ENCODE measurements at places on chromosomes 2 and 18. TPM values are rescaled to one million over a fixed set of nuclear protein-coding genes. Genes with fewer than 3 reads are reported as not detected.

The ASPRV1 gene
- 0.25 TPM for polyA plus RNA-seq

The RTP5 gene
- polyA plus RNA-seq: not detected

The CCDC121 gene
- polyA plus RNA-seq: 1.2 TPM

The C1GALT1C1L gene
- polyA plus RNA-seq: 0.07 TPM

The LAMA3 gene
- 0.26 TPM for polyA plus RNA-seq

The CFAP53 gene
- polyA plus RNA-seq: 0.05 TPM

The MYO1B gene
- polyA plus RNA-seq: 98.3 TPM

The CD8B2 gene
- not detected for polyA plus RNA-seq

The KIAA2012 gene
- polyA plus RNA-seq: 0.35 TPM

The AKAIN1 gene
- 0.31 TPM for polyA plus RNA-seq

The GKN2 gene
- polyA plus RNA-seq: not detected

The ZSWIM2 gene
- polyA plus RNA-seq: not detected

The LHCGR gene
- polyA plus RNA-seq: not detected

The AGAP1 gene
- polyA plus RNA-seq: 2.0 TPM

The LRRC30 gene
- polyA plus RNA-seq: not detected

The HOXD8 gene
- polyA plus RNA-seq: 0.06 TPM

DNA sequence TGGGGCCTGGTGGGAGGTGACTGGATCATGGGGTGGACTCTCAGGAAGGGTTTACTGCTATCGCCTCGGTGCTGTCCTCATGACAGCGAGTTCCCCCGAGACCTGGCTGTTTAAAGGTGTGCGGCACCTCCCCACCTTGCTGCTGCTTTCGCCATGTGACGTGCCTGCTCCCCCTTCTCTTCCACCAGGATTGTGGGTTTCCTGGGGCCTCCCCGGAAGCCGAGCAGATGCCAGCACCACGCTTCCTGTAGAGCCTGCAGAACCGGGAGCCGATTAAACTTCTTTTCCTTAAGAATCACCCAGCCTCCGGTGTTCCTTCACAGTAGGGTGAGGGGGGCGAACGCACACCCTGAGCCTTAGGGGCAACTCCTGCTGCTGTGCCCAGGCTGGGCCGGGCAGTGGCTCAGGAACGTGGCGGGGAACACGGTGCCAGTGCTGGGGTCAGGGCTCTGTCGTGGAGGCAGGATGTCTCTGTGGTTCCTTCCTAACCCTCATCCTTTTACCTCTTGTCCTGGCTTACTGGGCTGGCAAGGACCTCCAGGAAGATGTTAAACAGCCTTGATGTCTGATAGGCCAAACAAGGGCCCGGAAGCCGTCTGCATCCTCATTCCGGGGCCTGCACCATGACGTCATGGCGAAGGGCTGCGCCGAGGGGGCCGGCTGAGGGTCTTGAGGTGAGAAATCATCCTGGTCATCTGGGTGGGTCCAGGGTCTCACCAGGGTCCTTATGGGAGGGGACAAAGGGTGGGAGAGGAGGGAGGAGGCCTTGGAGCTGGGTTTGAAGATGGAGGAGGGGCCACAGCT lies 12.7 kb downstream of the NEU4 start:
- DNase-seq: no peak

DNA sequence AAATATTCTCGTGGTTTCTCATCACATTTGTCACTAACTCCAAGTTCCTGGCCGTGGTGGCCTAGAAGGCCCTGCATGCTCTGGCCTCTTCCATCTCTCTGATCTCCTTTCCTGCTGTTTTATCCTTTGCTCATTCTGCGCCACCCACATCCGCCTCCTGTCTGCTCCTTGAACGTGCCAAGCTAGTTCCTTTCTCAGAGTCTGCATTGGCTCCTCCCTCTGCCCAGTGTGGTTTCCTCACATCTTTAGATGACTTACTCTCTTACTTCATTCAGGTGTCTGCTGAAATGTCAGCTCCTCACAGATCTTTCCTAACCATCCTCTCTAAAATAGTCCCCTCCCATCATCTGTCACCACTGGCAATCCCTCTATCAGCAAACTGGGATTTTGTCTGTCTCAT lies 158.6 kb upstream of the RBMS1 start:
- no peak for DNase-seq

GRCh38 chr18:42289526-42289925 lies 334.5 kb downstream of the PIK3C3 start:
- no peak for DNase-seq

DNA sequence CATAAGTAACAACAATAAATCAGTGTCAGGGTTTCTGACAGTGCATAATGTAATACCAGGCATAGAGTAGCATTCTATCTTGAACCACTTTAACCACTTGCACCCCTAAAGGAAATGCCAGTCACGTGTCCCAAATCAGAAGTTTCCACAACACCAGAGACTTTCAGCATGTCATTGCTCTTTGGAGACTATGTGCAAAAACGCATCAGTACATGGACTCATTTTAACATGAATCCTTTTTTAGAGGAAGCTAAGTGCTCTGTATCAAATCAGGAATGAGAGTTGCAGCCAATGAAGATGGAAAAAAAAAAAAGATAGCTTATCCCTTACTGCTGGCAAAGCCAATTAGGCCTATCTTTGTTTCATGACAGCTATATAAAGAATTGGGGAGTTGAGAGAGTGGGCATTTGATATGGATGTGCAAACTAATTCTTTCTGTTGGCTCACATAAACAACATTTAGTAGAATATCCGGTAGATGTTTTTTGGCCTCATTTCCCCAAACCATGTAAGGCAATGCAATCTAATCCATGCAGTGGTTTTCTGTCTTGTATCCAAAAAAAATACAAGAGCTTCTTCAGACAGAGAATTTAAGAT lies 353.1 kb downstream of the IRS1 start:
- DNase-seq: no peak

DNA sequence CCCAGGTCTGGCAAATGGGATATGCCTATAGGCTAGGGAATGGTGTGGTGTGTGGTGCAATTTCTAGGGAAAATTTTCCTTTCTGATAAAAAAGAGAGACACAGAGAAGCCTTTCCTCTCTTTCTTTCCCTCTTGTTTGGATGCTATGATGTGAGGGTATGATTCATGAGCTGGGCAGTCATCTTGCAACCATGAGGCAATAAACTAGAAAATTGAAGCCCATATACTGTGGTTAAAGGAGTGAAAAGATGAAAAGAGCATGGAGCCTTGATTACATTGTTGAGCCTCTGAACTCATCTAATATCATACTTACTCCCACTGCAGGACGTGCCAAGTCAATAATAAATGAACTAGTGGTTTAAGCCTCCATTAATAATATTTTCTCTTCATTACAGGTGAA lies 215.6 kb downstream of the HAUS1 start:
- DNase-seq: no peak

- DNase-seq: no peak
Measured at GRCh38 chr2:127048618-127048935, 58.4 kb downstream of the BIN1 start.

DNA sequence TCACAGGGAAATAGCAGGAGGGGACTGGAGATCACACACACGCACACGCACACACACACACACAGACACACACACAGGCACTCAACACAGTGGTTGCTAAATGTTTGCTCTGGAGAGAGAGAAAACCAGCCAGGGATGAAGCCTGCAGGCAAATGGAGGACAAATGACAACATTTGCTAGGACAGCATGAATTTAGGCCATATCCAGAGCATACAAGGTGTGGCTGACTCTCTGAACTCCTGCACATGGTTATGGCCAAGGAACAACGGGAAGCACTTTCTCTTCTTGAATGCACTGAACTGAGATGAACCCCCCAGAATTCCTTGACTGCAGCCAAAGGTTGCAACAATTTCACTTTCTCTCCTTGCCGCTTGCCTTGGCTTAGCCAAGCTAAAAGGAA lies 230.0 kb upstream of the RASGRP3 start:
- no peak for DNase-seq

DNA sequence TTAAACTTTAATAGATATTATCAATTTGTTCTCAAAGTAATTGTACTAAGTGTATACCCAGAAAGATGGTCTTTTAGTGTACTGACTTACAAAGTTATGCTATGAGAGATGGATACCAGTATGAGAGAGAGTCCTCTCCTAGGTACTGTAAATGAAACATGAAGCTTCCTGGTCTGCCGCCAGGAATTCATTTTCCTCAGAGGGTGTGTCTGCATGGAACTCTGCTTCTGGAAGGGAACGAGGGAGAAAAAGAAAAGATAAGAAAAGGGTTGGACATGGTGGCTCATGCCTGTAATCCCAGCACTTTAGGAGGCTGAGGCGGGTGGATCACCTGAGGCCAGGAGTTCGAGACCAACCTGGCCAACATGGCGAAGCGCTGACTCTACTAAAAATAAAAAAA lies 2.2 kb upstream of the SSB start:
- DNase-seq: no peak

DNA sequence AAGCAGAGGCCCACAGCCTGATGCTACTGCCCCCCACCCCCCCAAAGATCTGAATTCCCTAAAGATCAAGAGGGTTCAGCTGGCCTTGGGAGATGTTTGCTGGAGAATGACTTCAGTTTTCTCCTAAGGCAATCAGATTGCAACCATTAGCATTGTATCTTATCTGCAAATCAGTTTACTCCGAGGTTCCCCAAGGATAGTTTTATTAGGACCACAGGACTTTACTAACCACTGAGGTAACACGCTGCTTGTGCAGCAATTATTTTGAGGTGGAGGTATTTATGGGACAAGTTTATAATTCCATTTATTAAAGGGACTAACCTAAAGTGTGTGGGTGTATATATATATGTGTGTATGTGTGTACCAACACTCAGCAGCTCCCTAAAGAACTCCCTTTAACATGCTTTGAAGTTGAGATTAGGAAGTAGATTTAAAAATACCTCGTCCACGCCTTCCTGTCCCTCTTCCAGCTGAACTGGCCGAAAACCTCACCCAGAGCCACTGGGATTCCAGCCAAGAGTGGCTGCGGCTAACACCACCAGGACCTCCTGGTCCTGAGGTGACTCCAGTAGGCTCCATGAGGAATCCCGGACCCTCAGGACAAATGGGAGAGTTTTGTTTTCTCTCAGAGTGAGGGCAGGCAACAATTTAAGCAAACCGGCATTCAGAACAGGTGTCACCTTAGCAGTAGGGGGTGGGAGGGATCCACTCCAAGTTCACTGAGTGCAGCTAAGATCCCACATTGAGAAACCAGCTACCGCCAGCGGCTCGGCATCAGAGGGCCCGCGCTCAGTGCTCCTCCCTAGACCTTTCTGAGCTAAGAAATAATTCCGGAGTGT lies 3.0 kb upstream of the DLX1 start:
- no peak for DNase-seq

DNA sequence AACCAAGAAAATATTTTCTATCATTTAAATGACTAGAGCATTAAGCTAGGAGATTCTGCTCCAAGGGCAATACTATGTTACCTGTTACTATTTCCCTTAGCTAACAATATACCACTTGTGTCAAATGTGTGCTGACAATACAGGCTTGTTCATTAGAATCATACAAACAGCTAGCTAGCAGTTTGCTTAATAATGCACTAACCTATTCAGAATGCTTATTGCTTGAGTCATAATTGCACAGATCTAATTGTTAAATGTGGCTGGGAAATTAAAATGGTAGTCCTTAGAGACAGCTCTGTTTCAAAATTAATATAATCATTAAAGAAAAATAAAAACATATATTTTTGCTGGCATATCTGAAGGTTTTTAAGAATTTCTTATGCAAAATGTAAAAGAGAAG lies 344.2 kb downstream of the ERBB4 start:
- no peak for DNase-seq

- no peak for DNase-seq
Measured at GRCh38 chr2:30601375-30601774, 154.3 kb downstream of the LCLAT1 start.

- DNase-seq: no peak
Measured at GRCh38 chr2:205139822-205140463, 542.4 kb upstream of the NRP2 start.

- no peak for DNase-seq
Measured at GRCh38 chr2:5387406-5387805, 304.8 kb upstream of the SOX11 start.

- DNase-seq: no peak
Measured at GRCh38 chr18:77737405-77737804, 487.8 kb downstream of the GALR1 start.

GRCh38 chr2:240503375-240503774 lies 54.4 kb downstream of the ANKMY1 start:
- DNase-seq: no peak

GRCh38 chr2:199282309-199282708 lies 175.4 kb downstream of the SATB2 start:
- no peak for DNase-seq

DNA sequence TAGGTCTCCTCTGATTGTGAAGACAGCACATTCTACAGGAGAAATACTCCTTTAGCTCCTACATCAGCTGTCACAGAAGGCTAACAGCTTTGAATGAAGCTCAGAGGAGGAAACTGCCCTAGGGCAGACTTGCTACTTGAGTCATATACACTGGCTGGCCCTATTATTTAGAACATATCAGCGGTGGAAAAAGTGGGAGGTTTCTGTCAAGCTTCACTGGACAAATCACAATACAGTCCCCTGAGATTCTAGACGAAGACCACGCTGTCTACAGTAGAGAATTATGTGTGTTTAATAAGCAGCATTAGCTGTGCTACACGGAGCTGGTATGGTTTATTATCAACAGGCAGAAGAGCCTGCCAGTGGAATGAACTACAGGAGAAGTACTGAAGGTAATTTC lies 230.9 kb upstream of the FSIP2 start:
- no peak for DNase-seq

DNA sequence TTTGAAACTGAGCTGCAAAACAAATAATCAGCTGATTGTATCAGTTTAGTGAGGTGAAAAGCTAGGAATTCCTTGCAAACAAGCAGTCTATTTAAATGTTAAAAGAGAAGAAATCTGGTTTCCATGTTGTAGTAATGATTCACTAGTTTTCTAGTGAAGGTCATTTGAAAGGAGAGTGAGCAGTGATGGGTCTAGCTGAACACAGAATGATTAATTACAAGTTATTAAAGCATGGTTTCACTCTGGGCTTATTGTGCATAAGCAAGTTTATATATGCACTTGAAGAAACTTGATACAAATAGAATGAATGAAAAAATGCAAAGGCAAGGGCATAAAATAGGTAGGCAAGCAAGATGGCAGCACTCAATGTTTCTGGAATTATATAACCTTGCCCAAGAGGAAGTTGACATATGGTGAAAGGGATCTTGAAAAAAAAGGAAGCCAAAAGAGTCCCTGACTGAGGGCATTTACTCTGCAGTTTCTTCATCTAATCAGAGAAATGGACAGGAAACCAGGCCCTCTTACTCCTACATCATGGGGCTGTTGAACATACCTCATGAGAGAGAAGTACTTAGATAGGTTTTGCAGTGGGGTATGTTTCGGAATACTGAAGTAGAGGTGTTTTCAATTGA lies 53.2 kb downstream of the PLCL1 start:
- no peak for DNase-seq

- DNase-seq: no peak
Measured at GRCh38 chr18:34757666-34758065, 47.6 kb downstream of the DTNA start.

GRCh38 chr18:22169889-22170420 lies 566 bp downstream of the GATA6 start:
- no peak for DNase-seq

- DNase-seq: no peak
Measured at GRCh38 chr18:76668119-76668518, 154.2 kb upstream of the ZNF236 start.

DNA sequence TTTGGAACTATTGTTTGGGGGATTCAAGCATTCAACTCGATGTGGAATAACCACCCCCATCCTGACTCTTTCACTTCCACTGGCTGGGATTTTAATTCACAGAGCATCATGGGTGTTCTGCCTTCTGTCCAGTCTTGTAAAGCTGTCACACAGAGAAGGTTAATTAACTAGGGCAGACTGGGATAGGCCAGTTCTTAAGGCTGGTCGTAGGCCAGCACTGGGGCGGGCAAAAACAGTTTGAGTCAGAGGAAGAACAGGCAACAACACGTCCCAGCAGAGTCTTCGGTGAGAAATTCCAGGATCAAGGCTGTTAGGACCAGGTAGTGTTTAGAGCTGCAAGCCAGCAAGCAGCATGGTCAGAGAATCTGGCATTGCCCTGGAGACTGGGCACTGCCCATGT lies 4.0 kb upstream of the RNF152 start:
- no peak for DNase-seq

All from liver (tissue), 10 donors.